ENCODE measurements at places on chromosomes 5 and 9.

DNA sequence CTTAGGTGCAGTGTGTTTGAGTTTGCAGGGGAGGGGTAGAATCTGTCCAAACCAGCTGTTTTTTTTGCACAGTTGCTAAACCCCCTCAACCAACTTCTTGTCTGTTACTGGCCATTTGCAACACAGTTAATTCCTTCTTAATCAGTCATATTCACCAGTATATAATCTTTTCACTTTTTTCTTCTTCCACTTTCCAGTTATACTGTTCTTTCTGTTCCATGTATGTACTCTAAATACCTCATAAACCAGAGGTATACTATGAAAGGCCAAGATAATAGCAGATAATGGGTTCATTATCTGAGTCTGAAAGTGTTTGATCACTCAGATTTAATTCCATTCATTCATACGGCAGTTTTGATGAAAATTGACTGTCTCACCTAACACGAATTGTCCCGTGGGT lies 11.1 kb downstream of the SMAD5 start:
- DNase-seq, result no peak

DNA sequence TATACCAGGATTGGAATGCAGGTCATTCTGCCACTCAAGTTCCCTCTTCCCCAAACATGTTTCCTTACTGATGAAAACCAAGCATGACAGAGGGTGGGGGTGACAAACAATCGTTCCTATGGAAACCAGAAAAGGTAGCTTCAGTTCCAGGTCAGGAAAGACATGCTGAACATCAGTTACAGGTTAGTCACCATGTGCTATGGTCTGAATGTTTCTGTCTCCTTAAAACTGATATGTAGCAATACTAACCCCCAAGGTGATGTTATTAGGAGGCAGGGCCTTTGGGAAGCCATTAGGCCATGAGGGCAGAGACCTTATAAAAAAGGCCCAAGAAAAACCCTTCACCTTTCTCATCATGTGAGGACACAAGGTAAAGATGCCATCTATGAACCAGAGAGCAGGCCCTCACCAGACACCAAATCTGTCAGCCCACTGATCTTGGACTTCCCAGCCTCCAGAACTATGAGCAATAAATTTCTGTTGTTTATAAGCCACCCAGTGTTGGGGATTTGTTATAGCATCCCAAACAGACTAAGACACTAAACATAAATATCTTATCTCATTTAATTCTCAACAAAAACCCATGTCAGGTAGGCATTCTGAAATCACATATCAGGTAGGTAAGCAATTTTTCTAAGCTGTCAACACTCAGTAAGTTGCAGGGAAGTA lies 15.7 kb upstream of the SH3RF2 start:
- DNase-seq, result no peak

DNA sequence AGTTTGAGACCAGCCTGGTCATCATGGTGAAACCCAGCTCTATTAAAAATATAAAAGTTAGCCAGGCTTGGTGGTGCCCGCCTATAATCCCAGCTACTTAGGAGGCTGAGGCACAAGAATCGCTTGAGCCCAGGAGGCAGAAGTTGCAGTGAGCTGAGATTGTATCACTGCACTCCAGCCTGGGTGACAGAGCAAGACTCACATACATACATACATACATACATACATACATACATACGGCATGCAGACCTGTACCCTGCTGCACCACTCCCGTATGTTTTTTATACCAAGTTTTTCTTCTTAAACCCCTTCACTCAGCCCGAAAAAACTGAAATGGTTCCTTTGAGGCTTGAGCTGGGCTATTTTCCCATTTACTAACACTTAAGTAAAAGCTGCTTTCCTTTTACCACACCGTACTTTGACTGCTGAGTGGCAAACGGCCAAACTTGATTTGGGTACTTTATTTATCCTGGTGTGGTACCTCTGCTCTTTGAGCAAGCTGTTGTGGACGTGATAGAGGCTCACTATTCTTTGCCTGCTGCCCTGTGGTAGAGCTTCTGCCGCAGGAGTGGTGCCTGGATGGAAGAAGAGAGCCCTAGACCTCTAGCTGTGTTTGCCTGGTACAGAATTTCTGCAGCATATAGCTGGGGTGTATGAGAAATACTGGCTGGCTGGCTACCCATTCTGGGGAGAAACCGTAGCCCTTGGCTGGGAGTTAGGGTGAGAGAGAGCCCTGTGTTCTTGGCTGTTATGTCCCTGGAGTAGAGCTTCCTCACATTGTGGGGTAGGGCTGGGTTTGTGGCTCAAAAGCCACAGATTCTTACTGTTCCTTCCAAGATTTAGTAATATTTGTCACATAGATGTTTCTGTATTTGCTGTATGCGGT lies 19.4 kb downstream of the IPO11 start:
- no peak for DNase-seq

GRCh38 chr5:158643840-158644239 lies 455.9 kb downstream of the EBF1 start:
- no peak for DNase-seq

DNA sequence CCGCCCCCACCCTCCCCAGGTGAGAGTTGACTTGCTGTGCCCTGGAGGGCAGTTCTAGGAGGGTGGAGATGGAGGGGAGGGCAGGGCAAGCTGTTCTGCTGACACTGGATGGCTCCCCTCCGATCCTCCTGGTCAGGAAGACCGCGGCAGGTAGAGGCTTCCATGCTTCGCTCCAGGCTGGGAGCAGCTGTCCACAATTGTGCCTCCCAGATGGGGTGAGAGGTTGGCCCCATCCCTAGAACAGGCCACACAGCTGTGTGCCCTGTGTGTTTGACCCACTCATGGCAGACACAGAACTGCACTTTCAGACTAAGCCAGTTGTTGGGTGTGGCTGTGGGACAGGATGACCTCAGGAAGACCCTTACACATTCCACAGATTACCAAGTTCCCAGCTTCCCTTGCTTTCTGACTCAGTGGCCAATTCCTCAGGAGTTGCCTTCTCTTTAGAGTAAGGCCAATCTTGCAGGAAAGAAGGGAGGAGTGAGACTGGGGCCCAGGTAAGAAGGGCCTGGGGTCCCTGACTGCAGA lies 72.1 kb upstream of the HSPA9 start:
- DNase-seq, result no peak

GRCh38 chr5:4206127-4206526 lies 610.5 kb downstream of the IRX1 start:
- no peak for DNase-seq

GRCh38 chr9:3868012-3868411 lies 342.2 kb upstream of the RFX3 start:
- no peak for DNase-seq

DNA sequence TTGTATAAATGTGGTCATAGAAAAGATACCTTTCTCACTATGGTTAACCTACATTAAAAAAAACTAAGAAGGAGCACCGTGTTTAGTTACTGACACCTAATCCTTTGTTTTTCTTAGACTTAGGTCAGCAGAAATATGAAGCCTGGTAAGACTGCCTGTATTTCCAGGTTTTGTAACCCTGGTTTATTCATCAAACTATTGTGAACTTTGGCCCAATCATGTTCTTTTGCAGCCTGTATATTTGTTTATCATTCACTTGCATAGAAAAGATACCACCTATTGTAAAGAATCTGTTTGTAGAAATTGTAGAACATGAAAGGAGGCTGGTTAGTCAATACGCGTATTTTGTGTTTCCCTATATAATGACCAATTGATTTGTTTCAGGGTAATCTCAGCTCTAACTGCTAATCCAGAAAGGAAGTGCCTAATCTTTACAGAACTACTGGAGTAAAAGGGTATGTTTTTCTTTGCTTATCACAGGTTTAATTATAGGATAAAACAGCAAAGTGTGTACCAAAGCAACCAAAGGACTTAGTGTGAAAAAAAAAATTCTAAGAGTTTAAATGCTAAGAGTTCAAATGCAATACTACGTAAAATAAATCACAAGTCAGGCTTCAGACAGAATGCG lies 103.6 kb downstream of the LURAP1L start:
- no peak for DNase-seq

GRCh38 chr5:135308752-135309151 lies 90.3 kb downstream of the MACROH2A1 start:
- peak; percentile 26 for DNase-seq

DNA sequence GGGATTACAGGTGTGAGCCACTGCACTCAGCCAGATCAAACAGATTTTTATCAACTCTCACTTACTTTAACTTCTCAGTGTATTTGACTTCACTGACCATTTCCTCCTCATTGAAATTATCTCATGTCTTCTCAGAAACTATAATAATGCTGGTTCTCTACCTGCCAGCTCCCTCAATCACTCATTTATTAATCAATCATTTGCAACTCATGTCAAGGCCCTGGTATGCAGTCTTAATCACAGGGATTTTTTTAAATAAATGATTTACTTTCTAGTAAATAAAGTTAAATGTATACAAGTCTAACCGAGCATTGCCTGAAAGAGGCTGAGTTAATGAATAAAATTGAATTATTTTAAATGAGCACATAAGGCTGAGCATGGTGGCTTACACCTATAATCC lies 63.3 kb downstream of the PLPP1 start:
- DNase-seq, result no peak

GRCh38 chr5:87282269-87282668 lies 14.6 kb downstream of the RASA1 start:
- no peak for DNase-seq

- DNase-seq, result no peak
Observed at GRCh38 chr9:105319202-105319813, 74.9 kb downstream of the SLC44A1 start.

DNA sequence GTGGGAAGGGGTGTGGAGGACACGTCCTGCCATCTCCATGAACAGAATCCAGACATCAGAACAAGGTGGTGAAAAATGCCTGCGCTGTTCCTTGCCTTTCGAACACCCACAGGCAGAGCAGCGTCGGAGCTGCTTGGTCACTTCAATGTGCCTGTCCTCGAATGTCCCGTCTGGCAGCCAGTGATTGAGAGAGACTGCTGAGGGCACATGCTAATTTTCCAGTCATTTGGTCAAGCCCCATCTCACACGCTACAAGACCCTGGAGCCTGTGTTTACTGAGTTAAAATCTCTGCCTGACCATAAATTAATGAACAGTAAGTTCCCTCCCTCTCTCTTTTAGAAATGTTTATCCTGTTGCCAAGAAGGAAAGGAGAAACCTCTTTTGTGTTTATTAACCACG lies 149.3 kb downstream of the NTRK2 start:
- no peak for DNase-seq

DNA sequence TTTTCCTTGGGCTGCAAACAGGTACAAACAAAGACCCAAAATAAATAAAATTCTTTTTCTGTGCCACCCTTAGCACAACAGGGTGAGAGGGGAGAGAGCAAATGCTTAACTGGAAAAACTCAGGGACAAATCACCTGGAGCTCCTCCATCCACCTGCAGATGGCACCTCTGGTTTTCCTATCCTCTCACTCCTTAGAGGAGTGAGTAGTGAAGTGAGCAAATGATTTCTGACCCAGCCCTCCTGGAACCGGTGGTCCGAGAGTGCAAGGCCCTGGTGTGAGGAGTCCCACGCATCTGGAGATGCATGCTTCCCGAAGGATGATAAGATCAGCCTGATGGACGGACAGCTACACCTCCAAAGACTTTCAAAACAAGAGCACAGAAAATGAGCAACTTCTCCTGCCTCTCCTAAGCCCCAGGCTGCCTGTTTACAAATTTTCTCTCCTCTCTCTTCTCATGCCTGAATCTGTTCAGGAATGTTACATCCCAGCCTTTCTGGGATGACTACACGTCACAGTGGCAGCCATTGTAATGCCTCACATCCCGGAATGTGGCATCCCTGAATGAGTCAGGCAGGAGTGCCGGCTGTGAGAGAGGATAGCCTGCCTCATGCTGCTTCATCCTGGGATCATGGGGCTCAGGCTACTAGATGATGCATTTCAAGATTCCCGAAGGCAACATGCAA lies 86.4 kb downstream of the ADRB2 start:
- DNase-seq, result no peak

- DNase-seq, result no peak
Observed at GRCh38 chr5:132005591-132005990, 5.9 kb downstream of the ACSL6 start.

- DNase-seq, result no peak
Observed at GRCh38 chr5:74161170-74161569, 479.4 kb downstream of the ENC1 start.

DNA sequence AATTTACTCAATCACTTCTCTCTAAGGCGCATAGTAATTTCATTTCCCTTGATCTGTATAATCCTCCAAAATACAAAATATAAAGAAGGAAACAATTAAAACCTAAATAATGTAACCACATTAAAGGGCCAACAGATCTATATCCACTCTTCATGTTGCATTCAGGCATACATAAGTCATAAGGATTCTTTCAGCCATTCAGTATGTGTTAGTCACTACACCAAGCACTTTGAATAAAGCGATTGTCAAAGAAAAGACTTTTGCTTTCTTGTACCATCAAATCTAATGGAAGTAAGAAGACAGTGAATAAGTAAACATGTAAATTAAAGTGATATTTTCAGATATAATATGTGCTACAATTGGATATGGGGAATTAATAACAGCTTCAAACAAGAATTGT lies 569.2 kb upstream of the PTPRD start:
- no peak for DNase-seq

GRCh38 chr9:130707225-130707976 lies 13.8 kb downstream of the EXOSC2 start:
- DNase-seq, result peak; percentile 83

DNA sequence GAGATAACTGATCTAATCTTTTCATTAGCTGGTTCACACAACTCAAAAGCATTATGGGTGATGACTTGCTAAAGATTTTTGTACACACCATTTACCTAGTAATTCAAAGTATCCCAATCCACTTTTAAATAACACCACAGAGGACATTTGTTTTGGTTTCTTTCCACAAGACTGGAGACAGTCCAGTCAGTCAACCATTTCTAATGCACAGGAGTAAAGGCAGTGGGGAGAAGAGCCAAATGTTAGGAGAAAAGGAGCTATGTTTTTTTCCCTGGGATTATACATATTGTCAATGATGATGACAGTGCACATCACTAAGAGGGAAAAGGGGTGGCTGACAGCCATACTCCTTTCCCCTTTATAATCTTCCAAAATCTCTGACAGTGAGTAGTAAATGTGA lies 240.9 kb downstream of the GABRB2 start:
- DNase-seq, result no peak

- DNase-seq, result no peak
Observed at GRCh38 chr9:116152941-116153764, 438 bp upstream of the PAPPA start.

- DNase-seq, result no peak
Observed at GRCh38 chr9:24765025-24765756, 219.5 kb upstream of the IZUMO3 start.

- DNase-seq, result no peak
Observed at GRCh38 chr9:82645600-82645999, 417.3 kb downstream of the RASEF start.

- no peak for DNase-seq
Observed at GRCh38 chr9:120708526-120709224, 5.6 kb downstream of the MEGF9 start.

Data from activated CD8-positive, alpha-beta memory T cell treated with anti-CD3 and anti-CD28 coated beads for 24 hours (primary cell).